ENCODE measurements at places on chromosomes 6 and 20.

DNA sequence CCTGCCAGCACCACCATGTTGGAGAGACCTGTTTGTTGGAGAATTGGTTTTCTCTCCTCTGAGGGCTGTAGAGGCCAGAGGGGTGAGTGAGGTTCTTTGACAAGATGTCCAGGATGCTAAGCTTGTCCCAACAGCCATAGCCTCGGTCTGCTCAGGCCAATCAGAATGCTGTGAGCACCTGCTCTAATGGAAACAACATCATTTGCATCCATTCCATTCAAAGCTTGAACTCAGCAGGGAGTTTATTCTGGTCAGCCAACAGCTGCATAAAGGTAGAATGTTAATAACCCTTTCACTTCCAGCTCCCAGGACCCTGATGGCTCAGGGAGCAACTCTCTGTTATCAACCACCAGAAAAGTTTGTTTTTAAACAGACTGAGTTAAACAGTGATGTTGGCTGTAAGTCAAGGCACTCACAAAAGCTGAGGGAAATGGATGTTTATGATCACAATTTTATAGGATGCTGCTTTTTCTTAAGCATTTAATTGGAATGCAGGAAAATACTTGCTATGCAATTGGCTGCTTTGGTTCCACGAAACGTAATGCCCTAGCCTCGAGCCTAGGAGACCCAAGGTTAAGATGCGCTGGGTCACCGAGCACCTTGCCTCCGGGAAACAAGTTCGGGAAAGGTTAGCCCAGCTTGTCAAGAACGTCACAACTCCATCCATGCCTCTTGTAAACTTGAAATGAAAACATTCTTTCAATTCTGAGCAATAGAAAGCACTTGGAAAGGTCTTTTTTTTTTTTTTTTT, 155.2 kb downstream of the NFATC2 start:
- DNase-seq, result no peak

DNA sequence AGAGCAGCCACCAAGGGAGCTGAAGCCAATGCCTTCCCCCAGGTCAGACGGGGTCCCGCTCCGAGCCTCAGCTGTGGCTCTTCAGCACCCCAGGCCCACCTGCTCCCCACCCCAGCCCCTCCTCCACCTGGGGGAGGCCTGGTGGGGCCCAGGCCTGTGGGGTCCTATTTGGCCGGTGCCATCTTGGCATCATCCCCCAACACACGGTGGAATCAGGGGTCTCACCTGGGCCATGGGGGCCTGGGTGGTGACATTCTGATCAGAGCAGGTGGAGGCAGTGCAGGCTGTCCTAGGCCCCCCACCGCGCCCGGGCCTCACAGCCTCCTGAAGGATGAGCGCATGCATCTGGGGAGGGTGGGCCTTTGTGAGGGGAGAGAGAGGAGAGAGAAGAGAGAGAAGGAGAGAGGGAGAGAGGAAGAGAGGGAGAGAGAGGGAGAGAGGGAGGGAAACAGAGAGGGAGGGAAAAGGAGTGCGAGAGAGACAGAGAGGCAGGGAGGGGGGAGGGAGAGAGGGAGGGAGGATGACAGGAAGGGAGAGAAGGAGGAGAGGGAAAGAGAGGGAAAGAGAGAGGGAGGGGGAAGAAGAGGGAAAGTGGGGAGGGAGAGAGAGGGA, 23.9 kb upstream of the RBBP8NL start:
- DNase-seq, result no peak

DNA sequence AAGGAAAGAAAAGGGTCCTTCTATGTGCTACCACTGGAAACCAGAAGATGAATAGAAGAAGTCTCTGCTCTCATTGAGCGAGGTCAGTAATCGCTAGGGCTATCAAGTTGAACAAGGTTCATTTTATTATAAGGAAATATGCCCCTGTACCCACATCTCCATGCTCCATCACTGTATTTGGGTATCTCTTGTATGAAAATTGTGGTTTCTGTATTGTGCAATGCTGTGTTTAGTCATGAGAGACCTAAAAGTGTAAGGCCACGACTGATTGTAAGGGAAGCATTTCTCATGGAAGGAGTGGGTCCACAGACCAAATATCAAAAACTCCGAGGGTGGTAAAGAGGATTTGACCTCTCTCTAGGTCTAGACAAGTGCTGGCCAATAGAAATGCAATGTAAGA, 3.6 kb upstream of the HS3ST5 start:
- no peak for DNase-seq

GRCh38 chr20:6026051-6026450, 27.8 kb downstream of the LRRN4 start:
- no peak for DNase-seq

DNA sequence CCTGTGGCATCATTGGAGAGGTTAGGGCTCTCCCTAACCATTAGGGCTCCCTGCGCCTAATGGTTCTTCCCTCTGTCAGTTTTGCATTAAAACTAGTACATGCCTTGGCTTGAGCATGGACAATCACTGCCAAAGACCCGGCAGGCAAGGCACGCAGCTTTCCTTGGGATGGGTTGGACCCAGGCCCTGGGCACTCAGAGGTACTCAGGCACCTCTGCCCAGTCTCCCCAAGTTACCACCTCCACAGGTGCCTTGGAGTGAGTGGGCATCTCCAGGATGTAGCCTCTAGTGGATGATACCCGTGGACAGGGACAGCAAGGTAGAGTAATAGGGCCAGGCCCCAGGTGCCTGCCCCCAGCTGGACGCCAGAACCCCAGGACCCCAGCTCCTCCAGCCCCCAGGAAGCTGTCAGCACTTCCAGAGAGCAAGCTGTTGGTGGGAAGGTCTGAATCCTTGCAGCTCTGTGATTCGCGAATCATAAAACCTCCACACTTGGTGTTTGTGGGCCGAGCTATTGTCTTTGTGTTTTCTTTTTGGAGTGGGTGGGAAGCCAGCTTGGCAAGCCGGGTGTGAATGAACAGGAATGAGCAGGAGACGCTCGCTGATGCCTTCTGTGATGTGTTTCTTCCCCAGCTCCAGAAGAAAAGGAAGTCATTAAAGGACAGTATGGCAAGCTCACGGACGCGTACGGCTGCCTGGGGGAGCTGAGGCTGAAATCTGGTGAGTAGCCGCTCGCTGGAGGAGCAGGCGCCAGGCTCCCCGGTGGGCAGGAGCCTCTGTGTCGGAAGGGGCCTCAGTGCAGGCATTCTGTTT, 35.1 kb downstream of the SYNJ2 start:
- no peak for DNase-seq

DNA sequence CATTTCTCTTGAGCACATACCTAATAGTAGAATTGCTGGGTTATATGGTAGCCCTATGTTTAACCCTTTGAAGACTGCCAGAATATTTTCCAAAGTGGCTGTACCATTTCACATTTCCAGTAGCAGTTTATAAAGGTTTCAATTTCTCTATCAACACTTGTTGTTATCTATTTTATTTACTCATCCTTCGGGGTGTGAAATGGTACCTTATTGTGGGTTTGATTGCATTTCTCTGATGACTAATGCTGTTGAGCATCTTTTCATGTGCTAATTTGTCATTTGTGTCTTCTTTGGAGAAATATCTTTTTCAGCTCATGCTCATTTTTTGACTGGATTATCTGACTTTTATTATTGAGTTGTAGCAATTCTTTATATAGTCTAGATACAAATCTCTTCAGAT, 5.4 kb downstream of the ENPP4 start:
- no peak for DNase-seq

GRCh38 chr20:24100370-24101011, 111.9 kb upstream of the GGTLC1 start:
- DNase-seq, result no peak

DNA sequence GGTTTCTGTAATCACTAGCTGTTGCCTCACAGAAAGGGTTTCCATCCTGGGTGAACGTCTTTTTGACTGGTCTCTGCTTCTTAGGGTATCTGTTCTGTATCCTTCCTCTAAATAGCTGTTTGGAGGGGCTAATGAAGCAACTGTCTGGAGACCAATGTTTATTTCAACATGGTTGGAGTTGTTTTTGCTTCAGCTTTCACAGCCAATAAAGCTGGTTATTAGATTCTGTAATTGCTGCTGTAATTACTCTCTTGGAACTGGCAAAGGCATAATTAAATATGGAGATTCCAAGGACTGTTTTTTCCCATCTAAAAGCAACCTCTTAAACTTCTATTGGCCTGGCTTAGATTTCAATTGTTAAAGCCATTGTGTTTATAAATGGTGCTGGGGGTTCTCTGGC, 31.9 kb downstream of the CHMP4B start:
- no peak for DNase-seq

DNA sequence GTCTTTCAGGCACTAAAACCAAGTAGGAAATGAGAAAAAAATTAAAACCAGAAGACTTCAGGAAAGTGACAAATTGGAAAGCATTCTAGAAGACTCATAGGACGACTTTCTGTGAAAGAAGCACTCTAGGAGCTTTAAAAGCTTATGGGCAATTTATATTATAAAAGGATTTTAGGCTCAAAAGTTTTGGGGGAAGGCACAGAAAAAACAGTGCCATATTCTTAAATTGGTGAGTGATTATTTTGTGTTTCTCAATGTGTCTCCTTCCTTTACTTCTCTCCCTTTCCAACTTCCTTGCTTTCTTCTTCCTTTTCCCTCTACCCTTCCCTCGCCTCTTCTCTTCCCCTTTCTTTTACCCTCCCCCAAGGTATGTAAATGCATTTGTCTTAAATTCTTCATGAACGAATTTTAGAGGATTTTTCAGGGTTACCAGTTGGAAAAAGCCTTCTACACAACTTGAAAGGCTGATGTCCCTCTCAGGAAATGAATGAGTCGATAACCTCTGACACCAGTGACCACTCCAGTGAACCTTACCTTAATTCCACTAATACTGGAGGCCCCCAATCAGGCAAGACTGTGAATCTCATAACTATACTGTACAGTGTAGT, 2.6 kb upstream of the LIN28B start:
- DNase-seq, result no peak

DNA sequence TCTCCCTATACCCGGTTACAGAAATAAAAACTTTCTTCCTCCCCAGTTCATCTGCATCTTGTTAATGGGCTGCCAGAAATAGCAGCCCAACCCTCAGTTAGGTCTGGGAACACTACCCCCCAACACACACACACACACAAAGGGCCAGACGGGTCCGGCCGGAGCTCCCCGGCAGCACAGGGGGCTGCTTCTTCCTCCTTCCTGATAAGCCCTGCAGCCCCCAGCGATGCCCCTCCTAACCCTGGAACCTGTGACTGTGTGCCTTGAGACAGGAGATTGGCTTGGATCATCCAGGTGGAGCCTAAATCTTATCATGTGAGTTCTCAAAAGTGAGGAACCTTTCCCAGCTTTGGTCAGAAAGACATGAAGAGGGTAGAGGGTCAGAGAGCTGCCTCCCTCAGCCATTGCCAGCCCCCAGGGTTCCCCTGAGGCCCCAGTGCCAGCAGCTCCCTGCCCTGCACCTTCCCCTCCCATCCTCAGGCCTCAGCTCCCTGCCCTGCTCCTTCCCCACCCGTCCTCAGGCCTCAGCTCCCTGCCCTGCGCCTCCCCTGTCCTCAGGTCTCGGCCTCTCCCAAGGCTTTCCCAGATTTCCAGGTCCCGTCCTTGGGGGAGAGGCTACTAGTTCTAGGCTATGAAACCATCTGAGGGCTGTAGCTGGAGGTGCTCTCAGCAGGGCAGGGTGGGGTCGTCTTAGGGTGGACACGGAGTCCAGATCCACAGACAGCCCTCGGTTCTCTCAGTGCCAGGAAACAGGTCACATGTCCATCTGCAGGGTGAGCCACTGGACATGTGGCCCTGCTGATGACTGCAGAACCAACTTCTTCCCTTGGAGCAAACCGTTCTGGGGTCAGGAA, 34.5 kb upstream of the CST7 start:
- DNase-seq, result no peak

DNA sequence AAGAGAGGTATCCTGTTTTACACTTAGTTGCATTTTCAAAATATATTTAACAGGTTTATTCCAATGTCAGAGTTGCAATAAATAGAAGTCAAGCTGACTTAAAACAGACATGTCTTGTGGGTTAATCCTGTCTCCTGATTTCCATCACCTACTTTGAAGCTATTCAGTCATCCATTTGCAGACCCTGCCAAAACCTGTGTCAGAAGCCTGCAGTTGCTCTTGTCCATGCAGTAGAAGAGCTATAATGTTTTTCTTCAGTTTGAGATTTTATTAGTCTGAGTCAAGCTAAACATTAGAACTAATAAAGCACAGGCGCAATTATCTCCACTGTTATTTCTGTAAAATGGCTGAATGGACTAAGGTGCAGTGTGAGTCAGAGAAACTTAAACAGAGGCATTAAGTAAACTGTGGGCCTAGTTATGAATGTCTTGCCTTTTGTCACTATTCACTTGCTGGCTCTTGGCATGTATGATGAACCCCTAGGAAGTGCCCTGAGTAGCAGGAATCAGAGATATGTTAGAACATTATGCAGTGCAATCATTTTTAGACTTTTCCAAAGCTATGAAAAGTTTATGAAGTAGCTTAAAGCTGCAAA, 11.0 kb upstream of the HDGFL1 start:
- DNase-seq, result no peak

- DNase-seq, result no peak
These were observed 118.6 kb upstream of the BCLAF1 start for GRCh38 chr6:136408204-136408603.

DNA sequence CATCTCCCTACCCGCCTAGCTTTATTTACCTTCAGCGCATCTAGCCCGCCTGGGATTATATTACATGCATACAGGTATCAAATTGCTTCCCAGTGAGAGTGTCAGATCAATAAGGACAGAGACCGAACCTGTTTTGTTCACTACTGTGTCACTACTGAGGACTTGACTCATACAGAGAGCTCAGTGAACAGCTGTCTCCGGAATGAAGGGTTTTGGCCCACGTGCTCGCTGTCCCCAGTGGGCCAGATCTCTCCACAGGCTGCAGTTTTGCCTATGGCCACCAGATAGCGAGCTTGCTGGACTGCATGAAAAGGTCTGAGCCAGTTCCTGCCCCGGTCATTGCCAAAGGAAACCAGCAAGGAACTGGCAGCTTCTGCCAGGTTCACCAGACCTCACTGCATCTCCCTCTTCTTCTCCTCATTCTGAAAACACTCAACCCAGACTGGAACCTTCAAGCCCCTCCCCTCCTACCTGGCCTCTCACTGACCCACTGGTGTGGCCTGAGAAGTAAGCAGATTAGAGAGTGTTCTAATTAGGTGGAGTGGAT, 150.8 kb downstream of the ZMYND8 start:
- peak; percentile 31 for DNase-seq

- no peak for DNase-seq
These were observed 16.9 kb downstream of the UCKL1 start for GRCh38 chr20:63939061-63939935.

DNA sequence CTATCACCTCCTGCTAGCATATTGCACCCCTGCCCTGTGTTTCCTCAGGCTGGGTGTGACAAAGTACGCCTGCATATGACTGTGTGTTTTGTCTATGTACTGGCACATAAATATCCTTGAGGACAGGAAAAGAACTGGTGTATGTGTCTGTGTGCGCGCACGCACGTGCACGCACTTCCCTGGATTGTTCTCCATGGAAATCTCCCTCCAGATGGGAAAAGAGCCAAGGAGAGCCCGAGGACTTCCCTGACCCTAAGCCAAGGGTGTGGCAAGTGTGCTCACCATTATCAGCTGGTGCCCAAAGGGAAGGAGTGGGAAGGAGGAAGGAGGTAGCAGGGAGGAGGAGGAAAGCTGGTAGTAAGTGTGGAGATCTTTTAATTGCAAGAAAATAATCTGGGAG, 117.6 kb downstream of the HIVEP2 start:
- no peak for DNase-seq

- DNase-seq, result no peak
These were observed 247.0 kb downstream of the RIMS1 start for GRCh38 chr6:72133324-72133723.

Data from GM12878 (cell line).